ENCODE measurements at places on chromosomes 7 and 10. TPM values are rescaled to one million over a fixed set of nuclear protein-coding genes. Genes with fewer than 3 reads are reported as not detected.

SERPINE1 gene
- total RNA-seq: 167 TPM

GSAP gene
- 10.3 TPM for total RNA-seq

LRRTM3 gene
- total RNA-seq: not detected

SLC26A3 gene
- not detected for total RNA-seq

CALD1 gene
- total RNA-seq: 343 TPM

AGMO gene
- not detected for total RNA-seq

TAS2R3 gene
- 1.3 TPM for total RNA-seq

TRIM50 gene
- total RNA-seq: not detected

LOXL4 gene
- total RNA-seq: 52.6 TPM

WEE2 gene
- not detected for total RNA-seq

SDK1 gene
- total RNA-seq: 8.6 TPM

ZNF22 gene
- 14.6 TPM for total RNA-seq

PDE6C gene
- not detected for total RNA-seq

FAM25G gene
- not detected for total RNA-seq

GRCh38 chr10:128833671-128834070 lies 633.4 kb upstream of the MGMT start:
- DNase-seq: no peak

- peak; percentile 9 for DNase-seq
Measured at GRCh38 chr10:102001435-102002068, 54.4 kb downstream of the ARMH3 start.

GRCh38 chr10:57513637-57514036 lies 754.1 kb downstream of the IPMK start:
- no peak for DNase-seq

DNA sequence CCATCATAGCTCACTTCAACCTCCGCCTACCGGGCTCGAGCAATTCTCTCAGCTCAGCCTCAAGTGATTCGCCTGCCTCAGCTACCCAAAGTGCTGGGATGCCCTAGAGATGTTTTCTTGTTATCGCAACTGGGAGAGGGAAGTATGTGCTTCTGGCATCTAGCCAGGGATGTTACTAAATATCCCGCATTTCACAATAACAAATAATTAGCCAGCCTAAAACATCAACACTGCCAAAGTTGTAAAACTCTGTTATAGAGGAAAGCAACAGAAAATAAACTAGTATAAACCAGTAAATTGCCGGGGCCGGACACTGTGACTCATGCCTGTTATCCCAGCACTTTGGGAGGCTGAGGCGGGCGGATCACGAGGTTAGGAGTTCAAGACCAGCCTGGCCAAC lies 7.2 kb downstream of the INA start:
- DNase-seq: no peak

- peak; percentile 96 for DNase-seq
Measured at GRCh38 chr10:126459032-126459831, 71.0 kb upstream of the ADAM12 start.

DNA sequence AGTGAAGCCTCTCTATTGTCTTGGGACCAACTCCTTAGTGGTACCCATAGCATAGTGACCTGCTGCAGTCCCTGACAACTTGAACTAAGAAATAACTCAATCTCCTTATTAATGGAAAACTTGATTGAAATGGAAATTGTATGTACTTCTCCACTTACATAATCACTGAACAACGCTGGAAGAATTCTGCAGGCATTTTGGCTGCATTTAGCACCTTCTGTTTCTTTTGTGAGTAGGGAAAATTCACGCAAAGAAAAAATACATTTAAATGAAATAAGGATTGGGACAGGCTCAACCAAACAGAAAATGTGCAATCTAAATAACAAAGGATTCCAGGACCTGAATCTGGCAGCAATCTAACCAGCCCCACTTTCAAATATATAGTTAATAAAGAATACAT lies 126.9 kb upstream of the GHITM start:
- no peak for DNase-seq

DNA sequence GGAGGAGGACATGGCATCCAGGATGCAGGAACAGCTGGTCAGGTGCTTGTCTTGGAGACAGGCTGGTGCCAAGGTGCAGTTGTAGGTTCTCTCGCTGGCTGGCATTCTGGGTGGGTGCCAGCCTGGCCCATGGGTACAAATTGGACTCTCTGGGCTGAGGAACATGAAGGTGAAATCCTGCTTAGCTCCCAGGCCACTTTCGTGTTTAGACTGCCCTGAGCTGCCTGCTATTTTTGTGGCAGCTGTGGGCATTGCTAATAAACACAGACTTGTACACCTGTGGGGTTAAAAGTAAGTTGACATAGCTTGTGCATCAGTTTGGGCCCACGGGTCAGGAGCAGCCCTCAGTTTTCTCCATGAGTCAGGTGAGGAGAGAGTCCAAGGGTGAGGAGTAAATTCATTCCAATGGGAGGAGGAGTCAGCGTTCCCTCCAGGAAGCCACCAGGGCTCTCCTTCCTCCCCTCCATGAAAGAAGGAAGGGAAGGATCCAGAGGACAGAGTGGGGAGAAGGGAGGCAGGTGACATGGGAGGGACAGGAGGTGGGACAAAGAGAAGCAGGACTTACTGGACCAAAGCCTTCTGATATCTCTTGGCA lies 380.0 kb downstream of the GLRX3 start:
- no peak for DNase-seq

GRCh38 chr10:51879238-51879637 lies 179.8 kb upstream of the CSTF2T start:
- DNase-seq: peak; percentile 98

DNA sequence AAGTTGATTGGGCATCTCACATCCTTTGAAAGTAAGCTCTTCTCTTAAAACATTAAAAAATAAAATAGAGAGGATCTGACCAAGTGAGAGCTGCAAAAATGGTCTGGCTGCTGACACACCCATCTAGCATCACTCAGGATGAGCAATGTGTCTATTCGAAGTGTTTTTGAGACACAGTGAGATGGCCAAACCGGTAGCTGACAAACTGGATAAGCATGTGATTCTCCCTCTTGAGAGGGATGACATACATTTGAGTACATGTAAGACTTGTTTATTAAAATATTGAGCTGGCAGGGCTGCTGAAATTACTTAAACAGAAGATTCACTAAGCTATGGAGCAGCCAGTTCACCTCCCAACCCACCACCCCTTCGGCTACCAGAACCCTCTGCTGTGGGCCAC lies 333.9 kb downstream of the ADRA2A start:
- DNase-seq: no peak

GRCh38 chr10:12638103-12638502 lies 288.8 kb downstream of the CAMK1D start:
- DNase-seq: peak; percentile 19

DNA sequence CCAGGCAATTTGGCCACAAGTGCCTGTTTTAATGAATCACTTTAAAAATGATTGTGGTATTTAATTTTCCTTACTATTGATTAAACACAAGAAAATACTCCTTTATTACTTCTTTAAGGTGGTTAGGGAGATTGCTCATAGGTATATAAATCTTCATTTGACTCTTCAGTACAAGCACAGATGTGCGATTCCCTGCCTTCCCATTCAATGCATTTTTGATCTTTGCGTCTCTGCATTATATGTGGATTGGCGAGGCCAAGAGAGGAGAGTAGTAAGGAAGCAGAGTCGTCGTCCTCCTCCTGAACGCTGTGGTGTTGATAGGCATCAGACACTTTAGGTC lies 683.7 kb downstream of the LRMDA start:
- no peak for DNase-seq

- no peak for DNase-seq
Measured at GRCh38 chr10:66049335-66049734, 876.5 kb upstream of the LRRTM3 start.

GRCh38 chr10:49140304-49141177 lies 6.7 kb upstream of the FAM170B start:
- DNase-seq: no peak

DNA sequence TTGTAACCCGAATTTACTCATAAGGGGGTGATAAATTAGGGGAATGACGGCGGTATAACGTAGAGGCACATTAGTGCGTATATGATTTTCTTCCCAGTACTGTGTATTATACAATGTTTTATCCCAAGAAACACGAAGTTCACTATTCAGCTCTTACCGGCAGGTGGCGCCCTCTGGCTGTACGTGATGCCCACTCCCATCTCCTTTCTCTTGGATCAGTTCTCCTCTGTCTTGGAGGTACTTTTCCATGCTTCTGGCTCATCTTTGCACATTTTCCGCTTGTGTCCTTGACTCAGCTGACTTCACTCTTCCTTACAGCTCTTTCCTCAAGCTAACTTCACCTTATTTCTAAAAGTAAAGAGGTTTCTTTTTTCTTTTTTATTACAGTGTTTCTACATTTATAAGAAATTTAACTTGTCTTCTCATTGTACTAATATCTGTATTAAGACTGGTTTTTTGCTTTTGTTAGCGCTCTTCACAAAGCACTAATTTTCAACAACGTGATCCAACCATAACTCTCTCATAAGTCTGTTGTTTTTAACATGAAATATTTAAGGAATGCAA lies 21.3 kb downstream of the TMEM176B start:
- peak; percentile 64 for DNase-seq

- DNase-seq: no peak
Measured at GRCh38 chr10:7950981-7951847, 103.3 kb upstream of the GATA3 start.

DNA sequence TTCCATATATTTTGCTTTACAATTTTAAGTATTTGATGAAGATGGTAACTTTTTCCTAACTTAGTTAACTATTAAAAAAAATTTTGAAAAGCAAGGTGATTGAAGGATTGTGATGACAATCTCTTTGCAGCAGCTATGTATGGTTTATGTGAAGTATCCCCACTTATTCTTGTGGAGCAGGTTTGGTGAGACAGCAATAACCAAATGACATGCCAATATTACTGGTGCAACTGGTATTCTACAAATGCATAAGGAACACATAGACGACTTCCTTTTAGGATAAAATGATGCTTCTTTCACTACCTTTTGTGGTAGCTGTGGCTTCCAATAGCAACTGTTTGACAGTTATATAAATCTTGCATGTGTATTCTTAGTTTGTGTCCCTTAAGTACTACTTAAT lies 465.3 kb downstream of the PLXDC2 start:
- DNase-seq: no peak

DNA sequence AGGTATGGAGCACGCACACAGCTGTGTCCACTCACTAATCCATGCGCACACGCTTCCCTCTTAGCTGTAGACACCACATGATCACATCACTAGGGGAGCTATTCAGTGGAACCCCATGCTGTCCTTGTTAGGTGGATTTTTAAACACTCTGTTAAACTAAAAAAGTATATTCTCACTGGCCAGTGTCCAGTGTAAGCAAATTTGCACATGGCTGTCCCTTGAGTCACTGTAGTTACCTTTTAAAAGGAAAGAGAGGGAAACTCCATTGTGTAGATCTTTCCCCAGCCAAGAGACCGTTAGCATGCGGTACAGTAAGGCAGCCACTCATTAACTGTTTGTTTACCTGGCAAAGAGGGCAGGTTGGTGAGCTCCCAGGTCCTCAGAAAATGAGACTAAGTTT lies 81.6 kb upstream of the INSYN2A start:
- DNase-seq: peak; percentile 46

GRCh38 chr7:76260171-76260703 lies 42.2 kb upstream of the HSPB1 start:
- DNase-seq: no peak

DNA sequence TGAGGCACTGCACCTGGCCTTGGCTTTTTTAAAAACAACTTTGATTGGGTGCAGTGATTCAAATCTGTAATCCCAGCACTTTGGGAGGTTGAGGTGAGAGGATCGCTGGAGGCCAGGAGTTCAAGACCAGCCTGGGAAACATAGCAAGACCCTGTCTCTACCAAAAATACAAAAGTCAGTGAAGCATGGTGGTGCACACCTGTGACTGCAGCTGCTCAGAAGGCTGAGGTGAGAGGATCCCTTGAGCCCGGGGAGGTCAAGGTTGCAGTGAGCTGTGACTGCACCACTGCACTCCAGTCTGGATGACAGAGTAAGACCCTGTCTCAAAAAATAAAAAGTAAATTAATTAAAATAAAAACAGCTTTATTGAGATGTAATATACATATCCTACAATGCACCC lies 84.9 kb downstream of the NPTX2 start:
- DNase-seq: no peak

DNA sequence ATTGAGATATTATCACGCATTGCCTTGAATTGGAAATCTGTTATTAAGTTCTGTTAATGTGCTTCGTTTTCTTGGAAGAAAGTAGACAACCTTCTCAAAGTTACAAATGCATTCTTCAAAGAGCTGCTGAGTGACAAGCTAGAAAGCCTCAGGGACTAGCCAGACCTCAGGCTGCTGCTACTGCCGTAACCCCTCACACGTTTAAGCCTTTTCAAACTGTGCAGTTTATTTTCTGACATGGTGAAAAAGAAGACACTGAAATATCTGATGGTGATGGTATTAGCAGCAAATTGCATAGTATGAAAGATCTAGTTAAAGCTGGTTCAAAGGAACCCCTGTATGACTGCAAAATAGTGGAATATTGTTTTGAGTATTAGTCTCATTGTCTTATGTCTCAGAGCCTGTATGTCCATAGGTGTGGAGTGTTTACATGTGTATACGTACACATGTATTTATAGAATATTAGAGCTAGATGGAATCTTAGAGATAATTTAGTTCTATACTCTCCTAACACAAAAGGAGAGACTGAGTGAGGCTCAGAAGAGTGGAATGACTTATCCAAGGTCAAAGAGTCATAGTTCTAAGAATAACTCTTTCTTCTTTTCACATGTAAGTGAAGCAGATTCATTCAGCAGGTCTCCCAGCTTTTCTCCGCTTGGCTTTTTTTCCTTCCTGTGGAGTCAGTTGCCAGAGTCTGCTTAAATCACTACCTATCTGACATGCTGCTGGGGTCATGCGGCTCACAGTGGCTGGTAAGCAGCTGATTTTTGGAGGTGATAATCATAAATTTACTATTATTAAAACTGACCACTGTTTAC lies 431.9 kb downstream of the PLXDC2 start:
- DNase-seq: no peak

- DNase-seq: no peak
Measured at GRCh38 chr10:92699193-92699517, 9.4 kb downstream of the HHEX start.

GRCh38 chr7:96663457-96663856 lies 46.2 kb downstream of the SEM1 start:
- DNase-seq: no peak

DNA sequence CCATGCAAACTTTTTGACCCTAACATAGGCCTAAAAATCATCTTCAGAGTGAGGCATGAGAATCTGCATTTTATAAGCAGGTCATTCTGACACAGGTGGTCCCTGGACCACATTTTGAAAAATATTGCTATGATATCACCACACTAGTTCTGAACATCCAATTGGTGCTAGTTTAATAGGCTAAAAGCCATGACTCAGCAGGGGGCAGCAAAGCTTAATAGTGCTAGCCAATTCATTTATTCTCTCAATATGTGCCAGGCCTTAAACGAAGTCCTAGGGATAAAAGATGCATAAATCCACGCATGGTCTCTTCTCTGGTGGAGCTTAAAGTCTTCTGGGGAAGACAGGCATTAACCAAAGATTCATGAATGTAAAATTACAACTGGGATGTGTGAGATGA lies 10.2 kb upstream of the SLC25A28 start:
- peak; percentile 64 for DNase-seq
